Stimulated activated CD8-positive, alpha-beta memory T cell treated with anti-CD3 and anti-CD28 coated beads, Interleukin-7, amount 100 ng/mL, for 1 hour (primary cell): ENCODE measurements at places on chromosomes 2 and 18.

GRCh38 chr18:54712758-54713157 is 115.5 kb upstream of the RAB27B start:
- DNase-seq = no peak

- DNase-seq = no peak
Observed at GRCh38 chr2:6234702-6235101, 542.5 kb downstream of the SOX11 start.

GRCh38 chr2:3597567-3597966 is 2.7 kb downstream of the COLEC11 start:
- DNase-seq = no peak

DNA sequence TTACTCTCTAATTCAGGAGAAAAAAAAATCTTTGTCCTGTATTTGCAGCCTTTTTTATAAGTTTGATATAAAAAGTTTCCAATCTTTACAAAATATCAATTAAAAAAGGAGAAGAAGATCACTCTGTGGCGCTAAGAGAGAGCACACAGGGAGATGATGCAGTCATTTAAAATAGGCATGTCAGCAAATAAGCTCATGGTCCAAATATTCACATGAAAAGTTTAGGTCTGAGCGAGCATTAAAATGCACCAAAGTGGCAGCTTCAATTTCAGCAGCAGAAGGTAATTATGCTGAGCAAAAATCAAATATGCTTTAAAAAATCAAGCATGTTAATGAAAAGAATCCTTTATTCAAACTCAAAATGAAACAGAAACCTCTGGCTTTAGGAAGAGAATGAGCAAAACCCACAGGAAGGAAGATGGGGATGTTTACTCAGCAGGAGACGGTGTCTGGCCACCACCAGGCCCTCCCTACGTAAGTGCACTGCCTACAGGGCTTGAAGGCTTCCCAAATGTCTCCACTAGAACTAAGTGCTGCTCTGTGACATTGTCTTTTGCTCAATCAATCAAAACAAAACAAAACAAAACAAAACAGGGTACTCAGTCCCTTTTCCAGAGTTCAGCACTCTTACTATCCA is 120.4 kb downstream of the L3MBTL4 start:
- DNase-seq = no peak

DNA sequence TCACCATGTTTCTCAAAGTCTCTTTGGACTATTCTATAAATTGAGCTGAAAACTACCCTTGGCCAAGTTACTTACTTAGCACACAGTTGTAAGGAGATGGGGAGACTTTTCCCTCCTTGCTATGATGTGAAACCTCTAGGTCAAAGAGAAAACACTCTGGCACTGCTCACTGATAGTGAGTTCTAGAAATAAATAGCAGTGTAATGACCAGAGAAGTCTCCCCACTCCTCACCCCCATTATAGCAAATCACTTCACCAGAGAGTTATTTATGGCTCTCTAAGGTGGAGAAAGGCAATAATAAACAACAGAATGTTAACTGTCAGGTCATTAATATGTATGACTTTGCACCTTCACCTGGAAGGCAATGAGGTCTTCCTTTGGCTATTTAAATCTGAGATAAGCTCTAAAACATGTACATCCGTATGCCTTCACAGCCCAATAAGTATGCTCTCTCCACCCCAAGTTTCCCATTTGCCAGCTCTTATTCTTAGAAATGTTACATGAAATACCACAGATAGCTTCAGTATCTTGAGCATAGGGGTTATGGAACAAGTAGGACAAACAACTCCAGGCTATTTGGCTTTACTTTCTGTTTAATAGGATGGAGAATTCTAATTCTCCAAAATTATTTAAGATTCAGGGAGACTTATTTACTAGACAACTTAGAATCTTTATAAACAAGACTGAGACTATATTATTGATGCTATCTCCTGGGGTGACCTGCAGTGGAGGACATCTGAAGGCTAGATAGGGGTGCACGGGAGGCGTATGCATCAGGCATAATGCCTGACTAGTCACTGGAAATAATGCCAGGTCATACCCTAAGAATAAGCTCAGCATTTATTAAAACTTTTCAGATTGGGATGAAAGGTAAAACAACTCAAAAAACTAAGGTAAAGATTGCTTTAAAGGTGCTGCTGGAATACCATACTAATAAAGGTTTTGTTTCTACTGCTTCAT is 65.3 kb upstream of the DTNB start:
- no peak for DNase-seq

- no peak for DNase-seq
Observed at GRCh38 chr2:105344704-105345345, 7.5 kb downstream of the C2orf49 start.

- no peak for DNase-seq
Observed at GRCh38 chr2:221896505-221897151, 324.5 kb upstream of the EPHA4 start.

DNA sequence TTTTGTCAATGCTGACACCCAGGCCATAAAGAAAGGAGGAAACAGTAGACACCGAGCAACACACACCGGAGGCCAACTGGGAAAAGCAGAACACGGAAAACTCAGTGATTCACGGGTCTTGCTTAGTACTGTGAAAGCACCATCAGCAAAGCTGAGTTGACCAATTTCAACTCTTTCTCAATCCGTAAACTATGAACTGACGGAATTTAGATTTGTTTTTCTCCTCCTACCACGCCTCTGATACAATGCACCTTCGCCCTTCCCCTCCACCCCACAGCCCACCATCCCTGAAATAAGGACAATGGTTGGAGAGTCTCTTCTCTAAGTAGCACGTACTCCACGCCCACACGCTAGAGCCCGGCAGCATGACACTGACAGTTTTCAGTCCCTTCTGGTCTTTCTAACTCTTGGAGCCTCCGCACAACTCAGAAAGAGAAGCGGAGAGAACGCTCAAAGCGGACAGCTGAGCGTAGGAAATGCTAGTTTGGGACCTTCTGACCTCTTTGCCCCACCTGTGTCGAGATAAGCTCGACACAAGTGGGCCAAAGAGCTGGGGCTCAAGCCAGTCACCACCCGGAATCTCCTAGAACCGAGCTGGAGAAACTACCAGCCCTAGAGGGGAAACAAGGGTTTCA is 669 bp downstream of the LNPK start:
- DNase-seq = no peak
